Type B pancreatic cell (in vitro differentiated cells): ENCODE measurements at places on chromosomes 2 and 18. TPM values are rescaled to one million over a fixed set of nuclear protein-coding genes. Genes with fewer than 3 reads are reported as not detected.

DNA sequence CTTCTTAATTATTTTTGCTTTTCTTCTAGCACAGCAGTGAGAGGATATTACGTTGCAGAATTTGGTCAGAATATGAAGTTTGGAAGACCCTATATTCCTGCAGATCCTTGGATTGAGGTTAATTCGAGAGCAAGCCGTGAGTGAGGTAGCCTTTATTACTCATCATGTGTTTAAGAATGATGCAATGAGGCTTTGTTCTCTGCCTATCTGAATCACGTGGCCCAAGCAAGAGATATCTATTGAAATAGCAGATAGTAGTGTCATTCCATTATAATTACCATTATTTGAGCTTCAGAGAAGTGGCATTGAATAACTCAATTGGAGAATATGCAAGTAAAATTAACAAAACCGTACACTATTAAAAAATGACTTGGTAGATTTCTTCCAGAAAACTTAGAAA is 641.1 kb downstream of the TMEM182 start:
- H3K27me3 ChIP-seq = no peaks in the 10 kb centered on the region
- H3K36me3 ChIP-seq = no peaks in the 10 kb centered on the region
- H3K4me1 ChIP-seq = peaks cover 11% of the 10 kb centered on the region
- H3K27ac ChIP-seq = no peak overlapping the region
- no peak overlapping the region for H3K4me3 ChIP-seq
- DNase-seq = no peak

THADA gene
- 35.6 and 59.8 TPM in 2 replicates for total RNA-seq

- no peak for DNase-seq
- peak overlapping the region; percentile 71 for H3K4me3 ChIP-seq
- peaks cover 31% of the 10 kb centered on the region for H3K4me1 ChIP-seq
- no peaks in the 10 kb centered on the region for H3K27me3 ChIP-seq
Observed at GRCh38 chr18:58263055-58263957, 219.3 kb downstream of the NEDD4L start.

HOXD12 gene
- total RNA-seq = not detected in 2 replicates

GRCh38 chr2:187008111-187008510 is 159.1 kb upstream of the ZSWIM2 start:
- DNase-seq = no peak
- no peak overlapping the region for H3K27ac ChIP-seq
- H3K4me3 ChIP-seq = no peak overlapping the region
- no peaks in the 10 kb centered on the region for H3K27me3 ChIP-seq
- H3K36me3 ChIP-seq = no peaks in the 10 kb centered on the region

GRCh38 chr2:2938481-2938880 is 439.1 kb downstream of the EIPR1 start:
- H3K36me3 ChIP-seq = no peaks in the 10 kb centered on the region
- peaks cover 15% of the 10 kb centered on the region for H3K4me1 ChIP-seq

GLB1L gene
- total RNA-seq = 4.4 and 16.1 TPM in 2 replicates

GRCh38 chr2:125561302-125561701 is 1094.7 kb upstream of the GYPC start:
- peaks cover 8% of the 10 kb centered on the region for H3K4me1 ChIP-seq
- no peak for DNase-seq
- no peaks in the 10 kb centered on the region for H3K36me3 ChIP-seq
- no peak overlapping the region for H3K4me3 ChIP-seq

DAW1 gene
- 0.80 TPM in 1 of 2 replicates, not detected in the other for total RNA-seq

COL5A2 gene
- total RNA-seq = 38.5 and 137 TPM in 2 replicates

GAD1 gene
- total RNA-seq = 1.7 and 2.2 TPM in 2 replicates
